ENCODE measurements at places on chromosomes 12 and 14. TPM values are rescaled to one million over a fixed set of nuclear protein-coding genes. Genes with fewer than 3 reads are reported as not detected.

DNA sequence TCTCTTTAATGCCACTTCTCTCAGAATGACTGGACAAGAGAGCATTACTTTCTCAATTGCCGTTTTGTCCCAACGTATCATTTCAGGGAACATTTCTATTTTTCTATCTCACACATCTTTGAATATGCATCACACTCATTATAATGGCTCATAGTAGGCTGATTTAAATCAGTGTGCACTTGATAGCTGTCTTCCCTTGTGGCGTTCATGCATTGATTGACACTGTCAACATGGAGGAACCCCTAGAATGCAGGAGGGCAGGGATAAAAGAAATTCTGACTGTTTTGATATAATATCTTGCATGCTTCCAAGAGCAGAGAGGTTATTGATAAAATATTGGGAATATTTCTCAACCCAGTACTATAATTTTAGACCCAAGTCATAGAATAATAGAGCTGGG lies 1528.9 kb upstream of the FLRT2 start:
- DNase-seq, result no peak

DNA sequence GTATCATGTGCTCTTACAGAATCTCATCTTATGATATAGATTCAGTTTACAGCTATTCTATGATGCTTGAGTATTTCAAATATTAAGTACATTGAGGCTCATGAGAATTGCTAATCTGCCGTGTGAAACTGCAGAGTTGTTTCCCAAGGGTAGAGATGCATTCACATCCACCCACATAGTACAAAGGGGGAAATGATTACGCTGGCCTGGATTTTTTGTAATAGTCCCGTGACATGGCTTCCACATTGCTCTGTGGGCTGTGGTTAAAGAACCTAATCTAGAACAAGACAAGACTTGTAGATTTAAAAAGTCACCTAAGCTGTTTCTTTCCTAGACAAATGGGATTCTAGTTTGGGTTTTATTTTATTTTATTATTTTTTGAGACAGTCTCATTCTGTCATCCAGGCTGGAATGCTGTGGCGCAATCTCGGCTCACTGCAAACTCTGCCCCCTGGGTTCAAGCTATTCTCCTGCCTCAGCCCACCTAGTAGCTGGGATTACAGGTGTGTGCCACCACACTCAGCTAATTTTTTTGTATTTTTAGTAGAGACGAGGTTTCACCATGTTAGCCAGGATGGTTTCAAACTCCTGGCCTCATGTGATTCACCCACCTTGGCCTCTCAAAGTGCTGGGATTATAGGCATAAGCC lies 13.0 kb upstream of the RIOX1 start:
- no peak for DNase-seq

GRCh38 chr12:56699020-56699661 lies 11.1 kb upstream of the PTGES3 start:
- no peak for DNase-seq

GRCh38 chr14:94641632-94641955 lies 29.4 kb downstream of the SERPINA3 start:
- DNase-seq, result no peak

DNA sequence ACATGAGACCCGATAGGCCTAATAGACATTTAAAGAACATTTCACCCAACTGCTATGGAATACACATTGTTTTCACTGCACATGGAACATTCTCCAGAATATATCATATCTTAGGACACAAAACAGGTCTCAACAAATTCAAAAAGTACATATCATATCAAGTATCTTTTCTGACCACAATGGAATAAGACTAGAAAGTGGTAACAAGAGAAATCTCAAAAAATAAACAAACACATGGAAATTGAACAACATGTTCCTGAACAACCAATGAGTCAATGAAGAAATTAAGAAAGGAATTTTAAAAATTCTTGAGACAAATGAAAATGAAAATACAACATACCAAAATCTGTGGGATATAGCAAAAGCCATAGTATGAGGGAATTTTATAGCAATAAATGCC lies 208.1 kb downstream of the PTPRO start:
- no peak for DNase-seq

DNA sequence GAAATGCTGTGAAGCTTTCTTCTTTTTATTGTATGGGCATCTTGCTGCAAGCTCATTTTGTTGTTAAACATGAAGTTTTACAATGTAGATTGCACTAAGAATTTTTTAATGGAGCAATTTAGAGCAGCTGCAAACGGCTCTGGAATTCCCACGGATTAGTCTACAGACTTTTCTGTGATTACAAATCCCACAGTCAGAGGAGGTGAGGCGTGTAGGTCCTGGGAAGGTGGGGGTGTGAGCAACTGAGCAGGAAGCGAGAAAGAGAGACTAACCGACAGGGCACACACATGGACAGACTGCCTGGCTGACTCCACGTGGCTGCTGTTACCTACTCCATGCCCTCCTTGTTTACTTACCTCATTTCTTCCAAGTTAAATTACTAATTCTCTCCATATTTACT lies 348.5 kb downstream of the NPAS3 start:
- DNase-seq, result peak; percentile 45

DNA sequence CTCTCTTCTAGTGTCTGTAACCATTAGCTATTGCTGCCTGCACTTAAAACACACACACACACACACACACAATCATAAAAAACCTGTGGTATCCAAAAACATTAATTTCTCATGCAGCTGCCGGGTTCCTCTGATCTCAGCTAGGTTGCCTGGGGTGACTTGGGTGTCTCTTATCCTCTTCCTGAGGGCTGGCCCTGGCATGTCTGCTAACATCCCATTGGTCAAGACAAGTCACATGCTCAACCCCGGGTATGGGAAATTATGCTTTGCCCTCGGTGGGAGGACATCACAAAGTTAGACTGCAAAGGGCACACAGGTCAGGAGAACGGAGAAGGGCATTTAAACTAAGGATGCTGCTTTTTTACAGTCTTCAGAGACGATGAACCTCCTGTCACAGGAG lies 55.7 kb downstream of the TRPV4 start:
- DNase-seq, result peak; percentile 48

GRCh38 chr12:4421590-4422031 lies 24.0 kb downstream of the FGF6 start:
- DNase-seq, result peak; percentile 59

DNA sequence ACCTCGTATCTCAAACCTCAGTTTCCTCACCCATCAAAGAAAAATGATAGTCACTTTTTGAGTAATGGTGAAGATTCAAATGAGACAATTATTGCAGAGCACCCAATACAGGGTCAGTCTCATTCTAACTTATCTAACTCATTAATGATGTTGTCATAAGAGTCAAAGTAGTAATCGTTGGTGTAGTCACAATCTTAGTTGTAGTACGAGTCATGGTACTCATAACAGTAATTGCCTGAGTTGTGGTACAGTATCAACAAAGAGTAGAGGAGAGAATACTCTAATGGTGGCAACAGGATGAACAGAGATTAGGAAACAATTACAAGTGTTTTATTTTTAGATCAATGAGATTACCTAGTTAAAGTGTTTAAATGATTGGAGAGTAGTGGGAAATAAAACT lies 93.6 kb upstream of the TMTC2 start:
- DNase-seq, result no peak

GRCh38 chr12:131223791-131224225 lies 270.1 kb downstream of the ADGRD1 start:
- DNase-seq, result no peak

DNA sequence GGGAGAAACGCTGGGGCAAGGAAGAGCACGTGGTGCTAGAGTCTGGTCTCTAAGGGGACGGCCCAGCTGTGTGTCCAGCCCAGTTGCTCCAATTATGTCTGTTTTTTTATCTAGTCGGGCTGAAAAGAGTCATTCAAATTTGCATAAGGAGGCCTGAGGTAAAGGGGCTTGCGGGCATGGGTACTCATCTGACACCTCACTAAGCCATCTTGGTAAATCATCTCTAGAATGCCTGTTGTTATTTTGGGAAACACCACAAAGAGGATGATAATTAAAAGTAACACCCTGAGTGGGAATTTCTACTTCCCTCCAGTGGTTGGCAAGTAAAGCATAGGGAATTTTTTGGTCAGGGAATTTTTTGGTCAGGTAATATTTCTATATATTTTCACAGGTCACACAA lies 196.1 kb upstream of the ALG10B start:
- no peak for DNase-seq

DNA sequence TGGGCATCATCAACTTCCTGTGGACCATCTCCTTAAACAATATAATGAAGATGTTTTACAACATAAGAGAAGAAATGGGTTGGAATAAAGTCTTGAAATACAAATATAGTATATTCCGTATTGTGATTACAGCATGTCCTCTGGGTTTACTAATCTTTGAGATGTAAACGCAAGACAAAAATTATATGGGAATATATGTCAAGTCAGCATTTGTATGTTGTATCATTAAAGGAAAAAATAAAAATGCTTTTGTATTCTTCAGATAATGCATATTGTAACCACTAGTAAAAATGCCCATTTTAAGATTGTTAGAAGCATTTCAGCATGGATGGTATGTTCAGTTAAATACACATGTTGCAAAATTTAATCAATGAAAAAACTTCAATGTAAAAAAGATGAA lies 893.3 kb downstream of the FLRT2 start:
- no peak for DNase-seq

- no peak for DNase-seq
Observed at GRCh38 chr12:49903351-49903699, 375 bp downstream of the FAIM2 start.

- DNase-seq, result peak; percentile 58
Observed at GRCh38 chr12:88063375-88063774, 34.2 kb upstream of the C12orf50 start.

GRCh38 chr12:50662116-50662510 lies 101.8 kb upstream of the ATF1 start:
- DNase-seq, result no peak

DNA sequence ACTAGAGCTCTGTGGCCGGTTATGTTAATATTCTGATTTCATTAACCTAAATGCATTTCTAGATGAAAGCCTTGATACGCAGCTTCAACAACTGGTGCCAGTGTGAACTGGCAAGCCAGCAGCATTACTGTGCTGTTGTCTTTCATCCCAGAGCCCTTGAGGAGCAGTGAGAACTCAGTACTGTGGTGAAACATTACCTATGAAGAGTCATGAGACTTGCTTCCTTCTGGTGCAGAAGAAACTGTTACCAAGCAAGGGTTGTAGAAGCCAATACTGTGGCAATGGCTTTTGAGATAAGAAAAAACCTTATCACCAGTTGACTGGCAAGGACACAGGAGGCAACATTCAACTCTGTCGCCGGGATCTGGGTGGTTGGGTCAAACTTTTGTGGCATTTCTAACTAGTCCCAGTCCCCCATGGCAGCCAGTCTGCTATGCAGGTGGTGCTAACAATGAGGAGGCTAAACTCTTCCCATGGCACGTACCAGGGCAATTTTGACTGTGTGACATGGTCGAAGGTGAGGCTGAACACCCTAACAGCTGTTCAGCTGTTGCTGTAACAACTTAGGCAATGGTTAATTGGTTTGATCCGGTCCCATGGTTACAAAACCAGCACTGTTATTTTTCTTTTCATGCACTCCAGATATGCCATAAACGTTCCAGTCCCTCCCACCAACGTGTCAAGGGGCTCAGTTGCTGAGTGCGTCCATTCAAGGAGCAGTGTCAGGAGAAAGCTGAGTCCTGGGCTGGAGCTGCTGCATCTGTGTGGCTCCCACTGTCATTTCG lies 12.6 kb upstream of the LGALS3 start:
- DNase-seq, result no peak

- DNase-seq, result peak; percentile 85
Observed at GRCh38 chr14:33230021-33230420, 291.3 kb downstream of the NPAS3 start.

DNA sequence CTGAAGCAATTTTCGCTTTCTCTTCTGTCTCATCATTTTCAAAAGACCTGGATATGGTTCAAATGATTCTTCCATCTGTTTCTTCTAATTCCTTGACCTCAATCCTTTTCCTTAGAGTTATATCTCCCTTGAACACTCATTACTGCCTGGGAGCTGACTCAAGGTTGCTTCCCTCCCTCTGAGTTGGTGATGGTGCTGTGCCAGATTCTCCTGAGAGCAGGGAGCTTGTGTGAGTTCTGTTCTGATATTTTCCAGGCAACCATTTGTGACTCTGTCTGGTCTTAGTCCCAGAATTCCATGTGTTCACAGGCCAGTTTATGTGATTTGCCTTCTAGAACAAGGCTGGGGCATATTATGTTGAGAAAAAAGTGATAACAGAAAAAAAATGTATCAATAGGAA lies 505.1 kb upstream of the SYT1 start:
- DNase-seq, result no peak

GRCh38 chr12:79174626-79175025 lies 310.1 kb downstream of the SYT1 start:
- DNase-seq, result peak; percentile 64

DNA sequence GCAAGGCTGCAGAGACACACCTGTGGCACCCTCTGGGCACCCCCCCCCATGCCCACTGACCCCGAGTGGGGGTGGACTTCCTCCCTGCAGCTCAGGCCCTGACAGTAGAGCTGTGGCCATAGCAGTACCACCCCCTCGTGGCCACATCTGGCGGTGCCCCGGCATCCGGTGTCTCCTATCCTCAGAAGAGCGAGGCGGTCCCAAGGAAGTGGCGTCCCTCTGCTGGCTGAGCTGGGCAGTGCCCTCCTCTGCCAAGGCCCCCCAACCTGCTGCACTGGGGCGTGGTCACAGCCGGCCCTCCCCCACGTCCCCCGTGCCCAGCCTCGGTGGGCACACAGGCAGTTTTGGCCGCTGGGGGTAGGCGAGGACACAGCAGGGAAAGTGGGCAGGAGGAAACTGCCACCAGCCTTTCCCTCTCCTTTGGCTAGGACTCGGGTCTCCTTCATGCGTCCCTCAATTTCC lies 6.0 kb upstream of the SLC6A12 start:
- DNase-seq, result peak; percentile 79

DNA sequence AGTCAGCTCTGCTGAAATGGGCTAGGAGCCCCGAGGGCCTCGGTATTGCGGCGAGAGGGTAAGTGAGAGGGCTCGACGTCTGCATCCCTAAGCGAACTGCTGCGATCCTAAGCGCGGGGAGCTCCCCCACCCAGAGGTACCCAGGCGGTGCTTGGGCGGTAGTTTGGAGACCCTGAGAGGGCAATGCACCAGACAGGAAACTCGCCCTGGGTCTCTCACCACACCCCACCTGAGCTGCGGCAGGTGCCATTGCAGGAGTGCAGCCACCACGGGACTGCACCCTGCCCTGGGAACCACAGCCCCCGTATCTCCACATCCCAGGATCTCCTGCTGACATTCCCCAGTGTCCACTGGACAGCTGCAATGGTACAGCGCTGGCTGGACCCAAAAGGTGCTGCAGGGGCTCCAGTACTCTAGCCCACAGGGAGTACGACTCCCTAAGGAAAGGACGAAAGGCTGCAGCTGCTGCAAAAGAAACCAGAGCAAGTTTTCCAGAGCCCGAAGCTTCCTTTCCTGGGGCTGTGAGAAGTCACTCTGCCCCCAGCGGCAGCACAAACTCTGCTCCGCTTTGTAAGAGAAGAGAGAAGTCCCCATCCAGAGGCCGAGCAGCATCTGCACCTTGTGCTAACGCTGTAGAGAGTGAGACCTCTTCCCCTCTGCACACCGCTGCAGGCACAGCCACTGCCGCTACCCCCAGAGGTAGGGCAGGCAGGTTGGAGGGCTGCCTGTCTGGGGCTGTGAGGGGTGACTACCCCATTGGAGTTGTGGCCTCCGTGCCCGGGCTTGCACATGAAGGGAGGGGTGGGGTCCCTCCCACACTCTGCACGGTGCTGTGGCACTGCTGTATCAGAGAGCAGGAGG lies 31.1 kb upstream of the MON2 start:
- DNase-seq, result peak; percentile 79

Gene MYH6
- total RNA-seq, result not detected

Gene IL22
- total RNA-seq, result not detected

Gene TMPRSS12
- not detected for total RNA-seq

Gene HSPA2
- total RNA-seq, result 13.8 TPM

Gene SIRT4
- 3.7 TPM for total RNA-seq

Gene FAIM2
- total RNA-seq, result not detected

Gene BCL11B
- 81.3 TPM for total RNA-seq

Gene NAV3
- 8.9 TPM for total RNA-seq
